ENCODE measurements at places on chromosomes 5 and 9.
A peak's percentile ranks its signal among the peaks of the same experiment; 100 is the strongest.

DNA sequence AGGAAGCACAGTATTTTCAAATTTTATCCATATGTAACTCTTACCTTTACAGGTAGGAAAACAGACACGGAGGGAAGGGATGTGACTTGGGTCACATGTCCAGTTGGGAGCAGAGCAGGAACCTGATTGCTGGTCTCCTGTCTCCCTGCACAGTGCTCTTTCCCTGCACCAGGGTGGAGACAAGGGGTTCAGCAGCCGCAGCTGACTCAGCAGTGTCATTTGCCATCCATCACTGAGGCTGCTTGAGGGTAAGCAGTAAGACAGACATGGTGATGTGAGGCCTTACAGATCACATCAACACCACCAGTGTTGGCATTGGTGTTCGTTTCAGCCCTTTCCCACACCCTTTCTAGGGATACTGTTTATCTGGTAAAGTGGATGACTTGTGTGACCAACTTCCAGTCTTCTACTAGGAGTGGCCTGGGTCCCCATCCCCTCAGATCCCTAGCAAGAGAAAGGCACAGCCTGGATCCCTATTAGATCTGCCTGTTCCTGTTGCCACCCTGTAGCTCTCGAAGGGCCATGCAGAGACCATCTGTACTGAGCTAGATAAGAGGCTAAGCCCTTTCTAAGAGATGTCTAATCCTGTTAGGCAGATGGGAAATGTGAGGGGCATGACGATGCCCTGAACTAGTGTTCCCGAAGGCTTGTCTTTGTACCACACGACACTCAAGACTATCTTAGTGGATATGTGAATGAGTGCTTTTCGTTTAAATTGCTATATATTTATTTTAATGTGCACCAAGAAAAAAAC lies 29.1 kb downstream of the FRMPD1 start:
- DNase-seq: no peak

DNA sequence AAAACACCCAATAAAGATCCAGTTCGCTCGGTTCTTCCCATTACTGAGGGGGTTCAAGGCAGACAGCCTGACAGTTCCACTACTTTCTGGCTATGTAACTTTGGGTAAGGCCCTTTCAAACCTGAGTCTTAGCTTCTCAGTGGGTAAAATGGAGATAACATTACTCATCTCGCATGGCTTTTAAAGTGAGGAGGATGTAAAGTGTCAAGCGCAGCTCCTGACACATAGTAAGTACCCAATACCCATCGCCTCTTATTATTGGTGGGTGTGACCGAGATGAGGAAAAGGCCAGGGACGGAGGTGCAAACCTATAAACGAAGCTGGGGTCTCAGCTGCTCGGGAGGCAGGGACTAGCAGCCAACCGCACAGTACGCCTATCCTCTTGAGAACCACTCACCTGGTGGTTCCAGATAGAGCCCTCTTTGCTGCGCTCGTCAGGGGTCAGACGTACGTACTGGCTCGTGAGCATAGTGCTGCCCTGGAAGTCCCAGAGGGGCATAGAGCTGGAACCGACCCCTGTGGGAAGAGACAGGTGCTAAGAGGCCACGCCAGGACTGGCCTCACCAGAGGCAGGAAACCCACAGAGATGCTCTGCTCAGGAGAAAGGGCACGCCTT lies 584 bp downstream of the LMAN2 start:
- no peak for DNase-seq

DNA sequence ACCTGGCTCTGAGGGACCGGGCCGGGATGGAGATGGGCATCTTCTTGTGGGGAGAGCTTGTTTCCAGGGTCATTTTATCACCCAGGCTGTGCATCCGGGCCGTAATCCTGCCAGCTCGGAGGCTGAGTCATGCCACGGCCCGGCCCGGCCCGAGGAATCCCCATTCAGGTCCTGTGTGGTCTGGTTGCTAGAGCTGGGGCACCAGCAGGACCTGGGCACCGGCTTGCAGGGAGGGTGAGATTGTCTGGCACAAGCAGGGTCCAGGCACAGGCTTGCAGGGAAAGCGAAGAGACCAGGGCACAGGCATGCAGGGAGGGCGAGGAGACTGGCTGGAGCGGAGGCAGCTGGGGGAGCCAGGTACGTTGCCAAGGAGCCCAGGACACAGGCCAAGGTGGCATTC lies 106.8 kb downstream of the RXRA start:
- no peak for DNase-seq

DNA sequence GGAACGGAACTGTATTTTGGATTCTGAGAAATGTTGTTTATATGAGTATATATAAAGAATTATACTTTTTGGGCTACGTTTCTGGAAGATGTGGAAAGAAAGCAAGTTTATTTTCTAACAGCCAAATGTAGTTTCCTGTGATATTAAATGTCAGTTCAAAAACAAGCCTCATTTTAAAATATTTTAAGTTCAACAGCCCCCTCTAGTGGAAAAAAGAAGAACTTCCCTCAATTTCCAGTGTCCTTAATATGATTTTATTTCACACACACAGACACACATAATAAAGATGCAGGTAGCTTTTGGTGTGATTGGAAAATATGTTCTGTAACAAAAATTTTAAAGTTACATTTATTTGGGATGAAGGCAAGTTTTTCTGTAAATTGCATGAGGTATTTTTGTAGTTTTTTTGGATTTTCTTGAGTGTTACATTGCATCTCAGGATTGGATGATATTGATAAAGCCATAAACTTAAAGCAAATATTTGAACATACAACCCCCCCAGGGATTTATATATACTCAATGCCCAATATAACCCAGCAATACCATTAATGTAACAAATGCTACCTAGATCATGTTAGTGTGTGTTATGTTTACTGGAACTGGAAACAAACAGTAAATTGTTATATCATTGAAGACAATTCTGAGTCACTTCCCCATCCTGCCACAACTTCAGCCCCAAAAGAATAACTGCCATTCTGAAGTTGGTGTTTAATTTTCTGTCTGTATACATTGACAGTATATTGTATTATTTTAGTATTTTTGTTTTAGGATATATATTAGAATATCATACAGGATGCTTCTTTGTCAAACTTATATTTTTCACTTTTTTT lies 54.0 kb downstream of the CCDC171 start:
- peak; percentile 62 for DNase-seq
